SK-N-SH (cell line): ENCODE measurements at places on chromosomes 2 and 18. TPM values are rescaled to one million over a fixed set of nuclear protein-coding genes. Genes with fewer than 3 reads are reported as not detected.
A peak's percentile ranks its signal among the peaks of the same experiment; 100 is the strongest.

GRCh38 chr2:17749753-17750438, 3.7 kb downstream of the SMC6 start:
- no peak overlapping the region for H3K27ac ChIP-seq
- H3K27me3 ChIP-seq, result no peaks in the 10 kb centered on the region
- DNase-seq, result no peak
- H3K4me3 ChIP-seq, result no peak overlapping the region
- peaks cover 13% of the 10 kb centered on the region for H3K36me3 ChIP-seq

Gene ITPRIPL1
- polyA plus RNA-seq, result 4.3 and 5.0 TPM in 2 replicates

Gene KCNE4
- 0.19 and 0.20 TPM in 2 replicates for polyA plus RNA-seq

Gene PJVK
- 5.3 and 10.8 TPM in 2 replicates for polyA plus RNA-seq

Gene G6PC2
- not detected in 2 replicates for polyA plus RNA-seq

DNA sequence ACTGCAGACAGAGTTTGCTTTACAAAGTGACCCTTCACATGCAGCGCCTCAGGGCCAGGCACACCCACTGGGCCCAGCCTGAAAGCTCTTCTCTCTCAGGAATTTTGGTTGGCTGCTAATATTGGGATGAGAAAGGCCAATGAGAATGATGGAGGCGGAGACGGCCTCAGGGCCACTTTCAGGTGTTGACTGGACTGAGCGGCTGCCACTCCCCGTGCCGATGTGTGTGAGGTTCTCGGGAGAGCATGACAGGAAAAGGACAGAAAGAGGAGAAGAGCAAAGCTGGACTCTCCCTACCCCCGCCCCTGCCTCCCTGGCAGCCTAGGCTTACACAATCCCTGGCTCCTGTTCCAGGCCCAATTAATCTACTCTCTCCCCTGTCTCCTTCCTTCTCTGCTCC, 155.7 kb downstream of the CELF4 start:
- H3K4me1 ChIP-seq, result peaks cover 2% of the 10 kb centered on the region; the same call in 1 of the 2 replicates
- no peak overlapping the region for H3K27ac ChIP-seq
- no peaks in the 10 kb centered on the region for H3K36me3 ChIP-seq
- no peak overlapping the region for H3K4me3 ChIP-seq
- no peaks in the 10 kb centered on the region for H3K27me3 ChIP-seq

DNA sequence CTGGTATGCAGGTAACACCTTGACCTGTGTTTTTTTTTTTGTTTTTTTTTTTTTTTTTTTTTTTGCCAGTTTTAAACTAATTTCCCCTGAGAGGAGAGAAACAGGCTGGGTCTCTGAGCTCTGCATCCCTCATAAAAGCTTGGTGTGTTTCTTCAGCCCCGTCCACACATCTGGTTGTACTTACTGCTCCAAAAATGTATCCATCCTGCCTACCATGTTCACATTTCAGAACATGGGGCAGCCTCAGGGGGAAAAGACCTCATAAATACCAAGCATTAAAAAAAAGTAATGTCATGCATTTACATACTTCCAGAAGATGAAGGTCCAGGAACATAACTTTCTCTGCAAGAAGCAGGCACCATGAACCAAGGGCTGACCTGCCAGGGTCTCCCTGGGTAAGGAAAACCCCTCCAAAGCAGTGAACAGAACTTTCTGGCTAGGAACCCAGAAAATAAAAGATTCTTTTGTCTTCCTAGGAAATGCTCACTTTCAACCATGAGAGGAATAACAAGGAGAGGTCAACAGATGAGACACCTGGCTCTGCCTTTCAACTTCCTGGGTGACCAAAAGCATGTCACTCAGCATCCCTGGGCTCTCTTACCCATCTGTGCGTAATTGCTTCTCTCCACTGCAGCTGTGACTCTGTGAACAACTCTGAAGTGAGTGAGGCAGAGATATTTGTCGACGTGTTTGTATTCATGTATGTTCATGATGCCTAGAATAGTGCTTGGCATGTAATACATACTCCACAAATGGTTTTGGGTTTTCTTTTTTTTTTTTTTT, 118.6 kb downstream of the MCFD2 start:
- H3K4me1 ChIP-seq, result peaks cover under 1% of the 10 kb centered on the region; the same call in 1 of the 2 replicates
- no peaks in the 10 kb centered on the region for H3K36me3 ChIP-seq
- no peak overlapping the region for H3K27ac ChIP-seq
- H3K27me3 ChIP-seq, result no peaks in the 10 kb centered on the region
- no peak overlapping the region for H3K4me3 ChIP-seq

Gene DES
- polyA plus RNA-seq, result 0.21 and 0.28 TPM in 2 replicates

- DNase-seq, result no peak
- H3K27ac ChIP-seq, result no peak overlapping the region
- H3K4me3 ChIP-seq, result no peak overlapping the region
These were observed 55.3 kb downstream of the DCC start for GRCh38 chr18:52395146-52395852.

DNA sequence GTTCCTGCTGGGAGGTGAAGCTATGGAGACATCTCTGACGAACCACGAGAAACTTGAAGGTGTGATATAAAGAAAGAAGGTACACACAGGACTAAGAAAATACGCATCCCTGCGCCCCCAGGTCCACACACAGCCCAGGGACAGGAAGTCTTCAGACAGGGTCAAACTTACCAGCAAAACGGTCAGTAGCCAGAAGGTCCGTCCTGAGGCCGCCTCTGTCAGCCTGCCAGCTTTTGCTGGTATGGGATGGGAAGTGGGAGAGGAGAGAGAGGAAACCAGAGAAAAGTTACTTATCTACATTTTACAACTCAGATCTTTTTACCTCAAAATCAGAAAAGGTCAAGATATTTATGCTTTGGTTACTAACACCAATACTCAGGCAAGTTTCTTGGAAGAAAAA, 47.2 kb downstream of the HDLBP start:
- H3K4me3 ChIP-seq, result no peak overlapping the region
- peaks cover 15% of the 10 kb centered on the region; the same call in 1 of the 2 replicates for H3K4me1 ChIP-seq
- no peaks in the 10 kb centered on the region for H3K27me3 ChIP-seq
- no peak overlapping the region for H3K27ac ChIP-seq
- peaks cover 47% of the 10 kb centered on the region for H3K36me3 ChIP-seq

Gene SNRPD1
- 21.0 and 24.6 TPM in 2 replicates for polyA plus RNA-seq

DNA sequence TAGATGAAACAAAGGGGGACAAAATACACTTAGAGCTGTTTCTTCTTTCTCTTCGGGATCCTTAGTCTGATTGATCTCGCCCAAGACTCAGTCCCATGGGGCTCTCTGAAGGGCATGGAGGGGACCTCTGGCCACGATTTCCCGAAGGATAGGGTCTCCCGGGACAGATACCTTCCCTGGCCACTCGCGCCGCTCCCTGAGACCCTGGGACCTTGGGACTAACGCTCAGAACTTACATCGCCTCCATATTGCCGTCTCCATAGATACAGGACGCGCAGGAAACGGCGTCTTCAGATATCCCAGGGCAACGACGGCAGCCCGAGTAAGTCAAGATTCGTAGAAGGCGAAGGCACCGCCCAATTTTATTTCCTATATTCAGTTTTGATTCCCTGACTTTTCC, at the start of gene CFAP65:
TSS of gene CFAP65 (minus strand) at position 265 of the 400 bp plus-strand sequence. CDS start 2,468 bp downstream, outside the sequence.
- DNase-seq, result peak; percentile 84
- H3K4me3 ChIP-seq, result peak within 1 kb of the TSS; percentile 78
- no peak within 1 kb of the TSS for H3K27ac ChIP-seq

DNA sequence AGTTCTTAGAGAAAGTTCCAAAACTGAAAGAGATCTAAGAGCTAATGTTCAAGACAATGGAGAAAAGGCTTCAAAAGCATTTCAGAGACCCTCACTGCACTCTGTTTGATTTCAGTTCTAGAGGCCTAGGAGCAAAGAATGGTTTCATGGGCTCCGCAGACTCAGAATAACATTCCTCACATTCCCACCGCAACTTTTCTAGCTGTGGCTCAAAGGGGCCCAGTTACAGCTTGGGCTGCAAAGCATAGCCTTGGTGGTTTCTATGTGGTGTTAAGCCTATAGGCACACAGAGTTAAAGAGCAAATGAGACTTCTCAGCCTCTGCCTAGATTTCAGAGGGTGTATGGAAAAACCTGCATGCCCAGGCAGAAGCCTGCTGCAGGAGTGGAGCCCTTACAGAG, 73.0 kb downstream of the FSIP2 start:
- no peak overlapping the region for H3K27ac ChIP-seq
- no peaks in the 10 kb centered on the region for H3K36me3 ChIP-seq
- H3K27me3 ChIP-seq, result no peaks in the 10 kb centered on the region
- DNase-seq, result no peak
- no peak overlapping the region for H3K4me3 ChIP-seq

- H3K4me3 ChIP-seq, result no peak overlapping the region
- DNase-seq, result no peak
- H3K4me1 ChIP-seq, result no peaks in the 10 kb centered on the region
- no peak overlapping the region for H3K27ac ChIP-seq
- no peaks in the 10 kb centered on the region for H3K27me3 ChIP-seq
These were observed 15.1 kb downstream of the MFF start for GRCh38 chr2:227340106-227340505.

GRCh38 chr2:27086724-27087593, at the start of gene KHK:
KHK (plus strand) TSS chr2:27086772; CDS start chr2:27087260, 488 bp downstream.
- H3K36me3 ChIP-seq, result peaks cover 4% of the 10 kb centered on the region
- peak within 1 kb of the TSS; percentile 37; the same call in 1 of the 2 replicates for H3K27ac ChIP-seq
- peak; percentile 90 for DNase-seq
- H3K27me3 ChIP-seq, result no peaks in the 10 kb centered on the region
- H3K4me1 ChIP-seq, result peaks cover 38% of the 10 kb centered on the region
- H3K4me3 ChIP-seq, result peak within 1 kb of the TSS; percentile 75

GRCh38 chr2:170885130-170885791, 43.8 kb upstream of the GORASP2 start:
- DNase-seq, result no peak
- no peaks in the 10 kb centered on the region for H3K27me3 ChIP-seq
- no peak overlapping the region for H3K27ac ChIP-seq
- no peak overlapping the region for H3K4me3 ChIP-seq
- H3K4me1 ChIP-seq, result no peaks in the 10 kb centered on the region

Gene EFR3B
- 1.5 and 1.9 TPM in 2 replicates for polyA plus RNA-seq

- peak overlapping the region; percentile 92 for H3K27ac ChIP-seq
- 0 out of 2 replicates have a peak, but pooled peaks cover 11% of the 10 kb centered on the region for H3K4me1 ChIP-seq
- peak overlapping the region; percentile 94 for H3K4me3 ChIP-seq
- DNase-seq, result no peak
These were observed 1.1 kb upstream of the PGAP1 start for GRCh38 chr2:196927376-196928225.

Gene IL1R2
- 0.16 and 0.49 TPM in 2 replicates for polyA plus RNA-seq

- DNase-seq, result no peak
- no peak overlapping the region for H3K4me3 ChIP-seq
- H3K27me3 ChIP-seq, result no peaks in the 10 kb centered on the region
- H3K36me3 ChIP-seq, result no peaks in the 10 kb centered on the region
- H3K27ac ChIP-seq, result no peak overlapping the region
These were observed 1050.9 kb upstream of the LRRTM1 start for GRCh38 chr2:81355436-81355835.

Gene NEU2
- not detected in 2 replicates for polyA plus RNA-seq

DNA sequence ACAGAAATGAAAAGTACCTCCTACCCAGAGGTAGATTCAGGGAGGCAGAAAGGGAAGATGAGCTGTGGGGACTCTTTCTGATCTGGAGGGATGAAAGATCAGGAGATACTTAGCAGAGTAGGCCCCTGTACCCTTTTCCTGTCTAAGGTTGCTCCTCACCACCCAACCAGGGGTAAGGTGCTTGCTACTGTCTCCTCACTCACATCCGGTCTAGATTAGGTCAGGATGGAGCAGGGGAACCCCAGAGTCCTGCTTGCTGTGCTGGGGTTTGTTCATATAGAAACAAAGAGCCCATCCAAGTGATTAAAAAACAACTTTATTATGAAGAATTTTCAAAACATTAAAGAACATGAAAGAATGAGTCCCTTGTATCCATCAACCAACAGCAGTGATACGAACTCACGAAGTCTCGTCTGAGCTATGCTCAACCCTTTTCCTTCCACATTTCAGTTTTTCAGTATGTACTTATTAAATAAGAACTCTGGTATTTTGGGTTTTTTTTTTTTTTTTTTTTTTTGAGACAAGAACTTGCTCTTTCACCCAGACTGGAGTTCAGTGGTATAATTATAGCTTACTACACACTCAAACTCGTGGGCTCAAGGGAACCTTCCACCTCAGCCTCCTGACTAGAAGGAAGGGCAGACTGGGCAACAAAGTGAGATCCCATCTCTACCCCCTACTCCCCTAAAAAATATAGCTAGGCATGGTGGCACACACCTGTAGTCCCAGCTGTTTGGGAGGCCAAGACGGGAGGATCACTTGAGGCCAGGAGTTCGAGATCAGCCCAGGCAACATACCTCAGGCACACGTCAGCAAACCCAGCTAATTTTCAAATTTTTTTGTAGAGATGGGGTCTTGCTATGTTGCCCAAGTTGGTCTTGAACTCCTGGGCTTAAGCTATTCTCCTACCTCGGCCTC, 28.5 kb upstream of the MCFD2 start:
- H3K4me1 ChIP-seq, result peaks cover 12% of the 10 kb centered on the region; the same call in 1 of the 2 replicates
- no peak overlapping the region for H3K4me3 ChIP-seq
- H3K27ac ChIP-seq, result no peak overlapping the region
- no peaks in the 10 kb centered on the region for H3K36me3 ChIP-seq
- no peaks in the 10 kb centered on the region for H3K27me3 ChIP-seq

Gene CNGA3
- polyA plus RNA-seq, result not detected in 2 replicates

Gene ELOA2
- polyA plus RNA-seq, result not detected in 2 replicates

DNA sequence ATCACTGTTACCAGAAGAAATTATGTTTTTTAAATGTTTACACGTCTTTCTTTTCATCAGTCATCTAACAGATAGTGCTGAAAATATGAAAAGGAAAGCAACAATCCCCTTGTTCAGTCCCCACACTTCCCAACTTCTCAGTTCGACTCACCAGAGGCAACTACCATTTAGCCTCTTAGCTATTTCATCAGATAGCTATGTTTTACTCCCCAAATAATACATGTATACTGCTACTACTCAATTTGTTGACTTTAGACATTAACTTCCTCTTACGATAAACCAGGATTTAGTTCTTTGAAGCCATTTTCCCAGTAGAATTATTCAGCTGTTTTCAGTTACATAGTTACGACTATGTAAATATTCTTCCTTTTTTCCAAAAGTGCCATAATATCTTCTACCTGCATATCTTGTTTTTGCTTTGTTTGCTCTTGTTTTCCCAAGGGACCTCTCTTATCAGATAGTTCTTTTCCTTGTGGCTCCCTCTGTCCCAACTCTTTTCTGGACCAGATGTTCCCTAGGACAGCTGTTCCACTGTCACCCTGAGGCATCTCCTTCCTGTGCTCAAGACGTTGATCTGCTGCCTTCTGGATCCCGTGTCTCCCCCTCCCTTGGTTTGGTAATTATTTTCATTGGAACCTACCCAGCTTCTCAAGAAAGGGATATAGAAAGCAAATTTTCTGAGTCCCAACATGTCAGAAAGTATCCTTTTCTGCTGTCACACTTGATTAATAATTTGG, 289.3 kb upstream of the TANK start:
- no peaks in the 10 kb centered on the region for H3K36me3 ChIP-seq
- H3K4me1 ChIP-seq, result peaks cover 5% of the 10 kb centered on the region; the same call in 1 of the 2 replicates
- H3K4me3 ChIP-seq, result no peak overlapping the region
- no peaks in the 10 kb centered on the region for H3K27me3 ChIP-seq

GRCh38 chr2:43399515-43400264, 173.3 kb upstream of the ZFP36L2 start:
- peaks cover 19% of the 10 kb centered on the region for H3K36me3 ChIP-seq
- peak; percentile 16 for DNase-seq
- no peaks in the 10 kb centered on the region for H3K27me3 ChIP-seq
- peak overlapping the region; percentile 80 for H3K27ac ChIP-seq
